NCI-H1930 (cell line): ENCODE measurements at places on chromosomes 5 and 9.

- no peak for DNase-seq
Measured at GRCh38 chr5:73214996-73215395, 42.0 kb downstream of the TMEM174 start.

DNA sequence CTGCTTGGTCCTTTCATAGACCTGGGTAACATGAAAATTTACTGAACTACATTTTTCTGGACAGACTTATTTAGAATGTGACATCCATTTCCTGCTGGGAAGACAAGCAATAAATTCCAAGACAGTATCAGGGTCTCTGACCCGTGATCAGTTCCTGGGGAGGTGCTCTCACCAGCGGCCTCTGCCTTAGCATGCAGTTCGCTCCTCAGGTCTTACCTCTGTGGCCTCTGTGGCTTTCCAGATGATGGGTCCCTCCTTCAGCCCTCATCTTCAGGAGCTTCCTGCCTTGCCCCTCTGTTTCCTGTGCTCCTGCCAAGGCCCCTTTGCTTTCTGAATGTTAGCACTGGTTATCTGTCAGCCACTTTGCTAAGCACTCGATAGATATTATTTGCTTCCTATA lies 66.4 kb downstream of the CMYA5 start:
- no peak for DNase-seq

- DNase-seq = no peak
Measured at GRCh38 chr5:112908854-112909253, 13.2 kb downstream of the REEP5 start.

- no peak for DNase-seq
Measured at GRCh38 chr9:124882231-124882630, 20.3 kb downstream of the ARPC5L start.

- no peak for DNase-seq
Measured at GRCh38 chr9:224582-225520, 10.2 kb downstream of the DOCK8 start.

- DNase-seq = no peak
Measured at GRCh38 chr5:43771611-43772031, 168.6 kb downstream of the NNT start.

DNA sequence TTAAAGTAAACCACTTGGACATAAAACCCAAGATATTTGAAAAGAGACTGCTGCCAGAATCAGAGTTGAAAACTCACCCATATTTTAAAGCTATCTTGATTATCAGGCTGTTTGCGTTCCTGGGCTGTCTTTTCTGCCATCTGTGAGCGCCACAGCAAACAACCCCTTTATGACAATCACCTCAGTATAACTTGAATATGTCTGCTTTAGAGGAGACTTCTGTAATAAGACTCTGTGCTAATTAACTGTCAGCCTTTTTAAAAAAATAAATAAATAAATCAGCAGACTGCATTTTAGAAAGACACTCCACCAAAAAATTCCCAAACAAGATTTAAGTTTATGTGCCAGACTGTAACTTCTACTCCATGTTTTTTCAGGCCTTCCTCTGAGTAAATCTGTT lies 375.7 kb upstream of the CCNH start:
- no peak for DNase-seq

- DNase-seq = peak; percentile 10
Measured at GRCh38 chr5:91499943-91500531, 116.9 kb upstream of the ARRDC3 start.

- DNase-seq = no peak
Measured at GRCh38 chr9:34123682-34124081, 2.8 kb downstream of the DCAF12 start.

GRCh38 chr9:127833555-127833954 lies 20.9 kb downstream of the ENG start:
- no peak for DNase-seq

DNA sequence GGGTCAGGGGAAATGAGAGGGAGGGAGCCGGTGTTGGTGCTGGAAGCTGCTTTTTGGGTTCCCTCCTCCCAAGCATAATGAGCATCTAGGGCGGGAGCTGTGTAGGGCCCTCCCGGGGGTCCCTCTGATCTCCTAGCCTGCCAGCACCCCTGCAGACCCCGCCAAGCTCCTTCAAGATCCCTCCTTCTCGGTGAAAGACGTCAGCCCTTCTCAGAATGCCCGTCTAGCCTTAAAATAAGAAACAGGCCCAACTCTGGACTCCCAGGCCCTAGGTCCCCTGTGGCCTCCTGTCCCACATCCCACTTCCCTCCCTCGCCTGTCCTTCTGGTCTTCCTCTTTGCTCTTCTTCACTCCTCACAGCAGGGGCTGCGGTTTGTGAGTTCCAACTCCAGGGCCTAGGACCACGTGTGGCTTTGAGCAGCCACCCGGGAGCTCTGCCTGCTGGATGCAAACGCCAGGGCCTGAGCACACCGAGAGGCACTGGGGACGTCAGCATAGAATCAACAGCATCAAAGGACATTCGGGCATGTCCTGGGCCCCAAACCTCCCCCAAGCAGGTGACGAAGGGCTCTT lies 8.8 kb upstream of the SCGB3A1 start:
- DNase-seq = no peak

DNA sequence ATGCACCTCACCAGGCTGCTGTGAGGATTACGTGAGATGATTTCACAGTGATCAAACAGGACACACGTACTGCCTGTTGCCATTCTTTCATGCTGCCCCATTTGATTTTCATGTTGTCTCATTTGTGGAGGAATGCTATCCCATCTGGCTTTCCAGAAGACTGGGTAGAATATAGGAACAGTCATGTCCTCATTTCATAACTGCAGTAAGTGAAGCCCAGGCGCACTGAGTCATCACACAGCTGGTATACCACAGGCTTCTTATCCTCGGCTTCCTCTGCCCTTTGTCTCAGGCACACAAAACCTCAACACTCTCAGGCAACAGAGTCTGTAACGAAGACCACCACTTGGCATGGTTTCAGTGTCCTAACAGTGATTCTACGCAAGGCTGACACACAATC lies 62.3 kb downstream of the LHFPL2 start:
- DNase-seq = no peak

- no peak for DNase-seq
Measured at GRCh38 chr5:35900972-35901695, 37.3 kb downstream of the CAPSL start.

- DNase-seq = no peak
Measured at GRCh38 chr9:7546261-7546660, 253.3 kb downstream of the DMAC1 start.

DNA sequence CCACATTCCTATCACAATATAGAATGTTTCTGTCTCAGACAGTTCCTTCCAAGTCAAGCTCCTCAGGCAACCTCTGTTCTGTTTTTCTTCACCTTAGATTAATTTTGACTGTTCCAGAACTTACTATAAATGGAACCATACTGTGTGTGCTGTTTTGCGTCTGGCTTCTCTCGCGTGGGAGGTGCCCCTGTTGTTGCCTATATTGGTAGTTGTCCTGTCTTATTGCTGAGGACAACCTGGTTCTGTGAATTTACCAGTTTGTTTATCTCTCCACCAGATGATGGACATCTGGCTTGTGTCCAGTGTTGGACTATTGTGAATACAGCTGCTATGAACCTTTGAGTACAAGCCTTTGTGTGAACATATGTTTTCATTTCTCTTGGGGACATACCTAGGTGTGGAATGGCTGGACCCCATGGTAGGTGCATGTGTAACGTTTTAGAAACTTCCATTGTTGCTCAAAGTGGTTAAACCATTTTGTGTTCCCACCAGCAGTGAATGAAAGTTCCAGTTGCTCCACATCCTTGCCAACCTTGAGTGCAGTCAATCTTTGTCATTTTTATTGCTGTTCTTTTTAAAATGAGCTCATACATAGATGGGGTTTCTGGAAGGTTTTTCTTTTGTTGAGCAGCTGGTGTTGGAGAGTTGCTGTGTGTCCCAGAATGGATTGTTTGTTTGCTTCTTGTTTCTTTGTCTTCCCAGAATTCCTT lies 18.1 kb downstream of the HMCN2 start:
- DNase-seq = no peak

GRCh38 chr5:7377761-7378160 lies 18.2 kb upstream of the ADCY2 start:
- DNase-seq = no peak

DNA sequence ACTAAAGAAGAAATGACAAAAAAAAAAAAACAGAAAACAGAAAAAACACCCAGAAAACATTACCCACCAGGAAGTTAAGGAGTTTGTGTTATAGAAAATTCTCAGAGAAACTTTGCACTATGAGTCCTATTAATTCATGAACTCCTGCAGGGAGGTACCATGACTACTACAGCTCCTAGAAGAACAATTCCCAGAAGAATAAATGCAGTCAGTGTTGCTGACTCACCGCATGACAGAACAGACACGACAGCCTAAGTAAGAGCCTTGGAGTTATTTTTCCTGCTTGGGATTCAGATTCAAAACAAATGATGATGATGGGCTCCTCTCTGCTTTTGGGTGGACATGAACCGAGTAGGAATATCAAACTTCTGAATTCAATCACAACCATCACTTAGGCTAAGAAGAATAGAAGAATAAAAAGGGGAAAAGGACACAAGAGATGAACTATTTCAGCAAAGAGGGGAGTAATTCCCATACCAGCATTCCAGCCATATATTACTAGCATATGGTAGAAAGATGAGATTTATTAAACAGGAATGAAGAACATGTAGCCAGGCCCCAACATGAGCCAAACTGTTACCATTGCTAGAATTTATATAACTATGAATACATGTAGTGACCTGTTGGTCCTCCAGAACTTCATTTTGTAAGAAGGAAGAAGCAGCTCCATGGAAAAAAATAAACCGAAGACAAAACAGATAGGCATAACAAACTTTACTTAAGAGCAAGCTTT lies 209.6 kb upstream of the PDE4D start:
- DNase-seq = no peak

DNA sequence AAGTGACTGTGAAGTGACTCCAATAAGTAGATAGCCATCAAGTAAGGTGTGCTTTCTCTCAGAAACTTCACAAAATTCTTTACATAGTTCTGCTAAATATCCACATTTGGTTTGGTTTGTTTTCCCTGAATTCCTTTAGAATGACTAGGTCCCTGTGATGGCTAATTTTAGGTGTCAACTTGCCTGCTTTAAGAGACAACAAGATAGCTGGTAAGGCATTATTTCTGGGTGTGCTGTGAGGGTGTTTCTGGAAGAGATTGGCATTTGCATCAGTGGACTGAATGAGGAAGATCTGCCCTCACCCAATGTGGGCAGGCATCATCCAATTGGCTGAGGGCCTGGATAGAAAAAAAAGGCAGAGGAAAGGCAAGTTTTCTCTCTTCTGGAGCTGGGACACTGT lies 8.3 kb upstream of the PTBP3 start:
- no peak for DNase-seq

- no peak for DNase-seq
Measured at GRCh38 chr5:107424491-107424890, 246.2 kb downstream of the EFNA5 start.

DNA sequence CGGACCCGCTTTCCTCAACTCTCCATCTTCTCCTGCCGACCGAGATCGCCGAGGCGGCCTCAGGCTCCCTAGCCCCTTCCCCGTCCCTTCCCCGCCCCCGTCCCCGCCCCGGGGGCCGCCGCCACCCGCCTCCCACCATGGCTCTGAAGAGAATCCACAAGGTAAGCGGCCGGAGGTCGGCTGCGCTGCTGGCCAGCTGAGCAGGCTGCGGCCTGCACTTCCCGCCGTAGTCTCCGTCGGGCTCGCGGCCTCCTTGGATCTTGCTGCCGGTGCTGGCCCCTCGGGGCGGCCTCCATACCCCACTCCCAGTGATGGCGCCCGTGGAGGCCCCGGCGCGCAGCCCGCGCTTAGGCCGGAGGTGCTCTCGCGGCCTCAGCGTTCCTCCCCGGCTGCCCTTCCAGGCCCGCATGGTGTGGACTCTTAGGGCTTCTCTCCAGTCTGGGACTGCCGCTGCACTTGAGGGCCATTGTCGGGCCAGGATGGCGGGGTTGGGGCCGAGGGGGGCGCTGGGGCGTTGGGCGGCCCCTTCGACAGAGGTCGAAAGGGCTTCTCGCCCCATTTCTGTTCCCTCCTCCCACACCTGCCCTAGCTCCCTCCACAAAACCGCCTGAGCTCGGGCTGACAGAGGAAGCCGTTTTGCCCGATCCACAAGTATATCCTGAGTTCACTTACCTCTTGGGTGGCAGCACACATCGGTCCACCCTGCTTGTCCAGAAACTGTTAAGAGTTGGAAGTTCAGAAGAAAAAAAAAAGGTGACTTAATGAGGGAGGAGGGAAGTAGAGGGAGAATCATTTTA lies 714 bp downstream of the UBE2D2 start:
- no peak for DNase-seq

DNA sequence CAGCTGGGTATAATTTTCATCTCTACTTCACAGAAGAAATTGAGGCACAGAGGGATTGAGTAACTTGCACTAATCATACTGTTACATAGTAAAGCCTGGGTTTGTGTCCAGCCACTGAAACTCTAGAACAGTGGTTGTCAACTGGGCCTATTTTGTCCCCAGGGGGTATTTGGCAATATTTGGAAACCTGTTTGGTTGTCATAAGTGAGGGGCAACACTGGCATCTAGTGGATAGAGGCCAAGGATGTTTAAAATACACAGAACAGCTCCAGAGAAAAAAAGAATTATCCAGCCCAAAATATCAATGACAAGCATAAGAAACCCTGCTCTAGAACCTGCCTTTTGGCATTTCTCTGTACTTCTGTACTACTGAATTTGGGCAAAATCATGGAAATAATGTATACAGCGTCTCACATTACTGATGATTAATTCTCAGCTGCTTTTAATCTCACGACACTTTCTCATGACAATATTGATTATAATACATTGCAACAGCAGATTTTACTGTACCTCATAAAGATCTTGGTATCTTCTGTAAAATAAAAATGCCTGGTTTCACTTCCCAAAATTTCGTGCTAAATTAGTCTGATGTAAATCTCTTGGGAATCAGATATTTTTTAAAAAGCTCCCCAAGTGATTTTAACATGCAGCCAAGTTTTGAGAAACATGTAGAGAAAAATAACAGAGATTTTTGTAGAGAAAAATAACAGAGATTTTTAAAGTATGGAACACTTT lies 112.7 kb downstream of the RORB start:
- no peak for DNase-seq

- DNase-seq = no peak
Measured at GRCh38 chr5:42944989-42945388, 95.1 kb downstream of the ANXA2R start.

DNA sequence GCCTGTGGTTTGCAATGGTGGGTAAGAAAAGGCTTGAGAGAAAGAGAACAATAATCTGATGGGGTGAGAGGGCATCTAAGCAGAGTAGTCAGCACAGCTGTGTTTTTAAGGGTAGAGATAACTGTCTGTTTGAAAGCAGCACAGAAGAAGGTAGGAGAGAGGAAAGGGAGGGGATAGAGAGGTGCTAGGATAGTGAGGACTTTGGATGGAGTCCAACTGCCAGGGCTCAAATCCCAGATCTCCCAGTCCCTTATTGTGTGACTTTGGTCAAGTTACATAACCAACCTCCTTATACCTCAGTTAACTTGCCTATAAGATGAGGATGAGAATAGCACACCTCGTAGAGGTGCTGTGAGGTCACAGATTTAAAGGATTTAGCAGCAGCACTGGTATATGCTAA lies 55.6 kb downstream of the GPR21 start:
- no peak for DNase-seq

- no peak for DNase-seq
Measured at GRCh38 chr9:122096620-122097415, 3.7 kb upstream of the TTLL11 start.

GRCh38 chr5:154397652-154398406 lies 48.0 kb upstream of the SAP30L start:
- DNase-seq = no peak
